ENCODE measurements at places on chromosomes 6 and 20.

DNA sequence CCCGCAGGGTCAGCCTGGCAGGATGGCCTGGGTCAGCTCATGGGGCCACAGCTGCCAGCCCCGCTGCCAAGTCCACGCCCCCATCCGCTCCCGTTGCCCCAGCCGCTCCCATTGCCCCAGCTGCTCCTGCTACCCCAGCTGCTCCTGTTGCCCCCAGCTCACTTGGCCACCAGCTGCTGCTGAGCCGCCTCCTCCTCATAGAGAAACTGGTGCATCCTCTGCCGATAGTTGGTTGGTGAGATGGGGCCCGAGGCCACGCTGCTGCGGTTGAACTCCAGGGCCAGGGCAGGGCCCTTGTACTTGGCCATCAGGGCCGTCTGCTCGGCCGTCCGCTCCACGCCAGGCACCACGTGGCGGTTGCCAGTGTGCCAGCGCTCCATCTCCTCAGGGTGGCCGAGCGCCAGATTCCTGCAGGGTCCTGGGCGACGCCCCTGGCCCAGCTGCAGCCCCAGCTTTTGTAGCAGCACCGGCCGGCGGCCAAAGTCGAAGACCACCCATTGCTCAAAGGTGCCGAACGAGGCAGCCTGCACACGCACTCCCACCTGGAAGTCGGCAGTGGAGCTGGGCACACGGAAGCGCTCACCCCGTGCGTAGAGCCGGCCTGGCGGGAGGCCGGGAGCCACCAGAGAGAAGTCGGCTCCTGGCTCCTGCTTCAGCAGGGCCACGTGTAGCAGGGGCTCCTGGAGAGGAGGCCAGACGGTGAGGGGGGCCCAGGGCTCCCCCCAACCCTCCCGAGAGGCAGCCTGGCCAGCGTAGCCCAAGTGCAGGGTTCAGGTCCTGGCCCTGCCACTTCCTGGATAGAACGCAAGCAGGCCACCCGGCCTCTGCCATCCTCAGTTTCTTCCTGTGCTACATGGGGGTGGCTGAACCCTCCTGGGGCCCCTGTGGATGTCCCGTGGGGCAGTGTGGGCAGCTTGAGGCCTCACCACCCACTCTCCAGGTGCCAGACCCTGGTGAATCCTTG lies 4.8 kb downstream of the HELZ2 start:
- no peak for DNase-seq

DNA sequence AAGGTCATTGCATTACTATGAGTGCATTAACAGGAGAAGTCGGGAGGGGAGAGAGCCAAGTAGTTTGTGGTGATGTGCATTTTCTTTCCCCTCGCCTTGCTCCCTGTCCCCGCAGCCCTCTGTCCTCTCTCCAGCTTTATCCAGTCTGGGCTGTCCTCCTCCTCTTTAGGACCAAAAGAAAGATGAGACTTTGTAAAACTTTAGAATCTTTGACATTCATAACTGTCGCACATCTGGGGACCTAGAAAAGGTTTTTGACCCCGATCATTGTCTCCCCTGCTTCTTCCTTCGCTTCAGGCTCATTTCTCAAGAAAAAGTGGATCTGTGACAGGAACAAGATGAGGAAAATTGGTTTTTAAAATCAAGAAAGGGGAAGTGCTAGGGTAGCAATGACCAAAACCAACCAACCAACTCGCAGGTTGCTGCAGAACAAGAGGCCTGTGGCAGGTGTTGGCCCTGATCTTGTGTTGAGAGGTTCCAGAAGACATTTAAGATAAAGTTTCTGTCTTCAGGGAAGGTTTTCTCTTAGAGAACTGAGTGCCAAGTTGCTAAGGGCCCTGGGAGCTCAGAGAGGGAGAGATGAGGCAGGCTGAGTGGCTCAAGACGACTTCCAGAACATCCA lies 17.6 kb downstream of the SYTL3 start:
- DNase-seq: no peak

- no peak for DNase-seq
These were observed 113.4 kb downstream of the PSMB1 start for GRCh38 chr6:170439366-170440361.

GRCh38 chr20:10075606-10076005 lies 40.8 kb downstream of the ANKEF1 start:
- DNase-seq: no peak

DNA sequence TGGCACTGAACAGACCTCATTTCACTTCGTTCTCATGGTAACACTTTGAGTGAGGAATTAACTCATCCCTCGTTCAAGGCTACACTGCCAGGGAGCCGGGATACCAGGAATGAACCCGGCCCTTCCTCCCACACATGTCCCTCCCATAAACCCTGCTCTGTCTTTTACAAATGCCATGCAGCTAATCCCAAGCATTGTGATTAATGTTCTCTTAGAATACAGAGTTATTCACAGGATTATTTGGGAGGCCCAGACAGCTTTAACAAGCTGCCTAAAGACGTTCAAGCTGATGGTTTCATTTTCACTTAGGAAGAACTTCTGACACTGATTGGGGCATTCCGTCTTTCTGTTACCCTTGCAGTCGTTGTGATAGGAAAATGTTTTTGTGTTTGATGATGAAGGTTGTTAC lies 42.5 kb upstream of the CD83 start:
- DNase-seq: no peak

- DNase-seq: no peak
These were observed 21.8 kb upstream of the C20orf144 start for GRCh38 chr20:33640287-33640686.

- no peak for DNase-seq
These were observed 94.7 kb downstream of the ADTRP start for GRCh38 chr6:11683871-11684270.

DNA sequence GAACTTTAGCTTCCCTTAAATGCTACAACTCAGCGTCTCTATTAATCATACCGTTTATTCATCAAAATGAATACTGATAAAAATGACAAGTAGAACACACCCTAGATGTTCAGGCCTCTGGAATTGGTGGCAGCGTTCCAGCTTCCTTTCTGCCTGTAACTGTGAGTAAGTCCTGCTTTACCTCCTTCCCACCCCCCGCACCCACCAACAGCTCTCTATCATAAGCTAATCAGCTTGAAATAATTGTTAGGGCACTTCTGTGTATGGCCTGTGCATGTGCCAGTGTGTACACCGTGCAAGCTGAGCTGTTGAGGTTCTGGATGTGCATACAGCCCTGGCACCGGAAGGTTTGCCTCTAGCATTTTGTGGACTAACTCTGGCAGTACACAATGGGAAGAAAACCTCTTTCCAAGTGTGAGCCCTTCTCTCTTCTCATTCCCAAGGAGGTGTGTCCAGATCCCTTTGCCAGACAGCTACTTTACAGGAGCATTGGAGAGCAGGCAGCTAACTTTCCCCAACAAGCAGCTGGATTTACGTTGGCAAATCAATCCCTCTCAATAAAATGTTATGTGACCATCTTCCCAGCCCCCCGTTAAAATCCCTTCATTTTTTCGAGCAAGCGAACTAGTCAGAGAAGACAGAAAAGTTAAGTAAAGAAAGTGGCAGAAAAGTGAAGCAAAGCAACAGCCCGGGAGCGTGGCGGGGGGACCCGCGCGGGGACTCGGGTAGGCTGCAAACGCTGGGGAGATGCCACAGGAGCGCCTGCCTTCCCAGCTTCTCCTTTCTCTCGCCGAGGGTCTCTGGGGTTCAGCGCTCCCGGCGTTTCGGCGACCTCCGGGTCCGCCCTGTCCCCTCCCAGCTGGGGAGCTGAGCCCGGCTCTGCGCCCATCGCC lies 803 bp upstream of the ADGRG6 start:
- peak; percentile 18 for DNase-seq

- DNase-seq: no peak
These were observed 12.3 kb downstream of the RIN2 start for GRCh38 chr20:19770375-19770774.

DNA sequence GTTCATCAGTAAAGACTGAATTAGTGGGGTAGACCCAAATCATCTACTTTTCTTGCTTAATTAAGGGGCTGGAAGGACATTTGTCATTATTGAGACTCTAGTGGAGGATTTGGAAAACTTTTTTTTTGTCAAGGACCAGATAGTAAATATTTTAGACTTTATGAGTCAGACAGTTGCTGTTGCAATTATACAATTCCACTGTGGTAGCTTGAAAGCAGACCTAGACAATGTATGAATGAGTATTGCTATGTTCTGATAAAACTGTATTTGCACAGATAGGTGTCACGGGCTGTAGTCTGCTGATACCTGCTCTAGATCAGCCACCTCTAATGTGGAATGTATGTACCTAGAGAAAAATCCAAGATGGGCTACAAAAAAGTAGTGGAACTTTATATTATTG lies 175.0 kb downstream of the CARMIL1 start:
- no peak for DNase-seq

GRCh38 chr6:25660512-25660911 lies 8.5 kb downstream of the SCGN start:
- DNase-seq: peak; percentile 32

- no peak for DNase-seq
These were observed 188.7 kb upstream of the CEP162 start for GRCh38 chr6:84416043-84416657.
